ENCODE measurements at places on chromosomes 5 and 9.

DNA sequence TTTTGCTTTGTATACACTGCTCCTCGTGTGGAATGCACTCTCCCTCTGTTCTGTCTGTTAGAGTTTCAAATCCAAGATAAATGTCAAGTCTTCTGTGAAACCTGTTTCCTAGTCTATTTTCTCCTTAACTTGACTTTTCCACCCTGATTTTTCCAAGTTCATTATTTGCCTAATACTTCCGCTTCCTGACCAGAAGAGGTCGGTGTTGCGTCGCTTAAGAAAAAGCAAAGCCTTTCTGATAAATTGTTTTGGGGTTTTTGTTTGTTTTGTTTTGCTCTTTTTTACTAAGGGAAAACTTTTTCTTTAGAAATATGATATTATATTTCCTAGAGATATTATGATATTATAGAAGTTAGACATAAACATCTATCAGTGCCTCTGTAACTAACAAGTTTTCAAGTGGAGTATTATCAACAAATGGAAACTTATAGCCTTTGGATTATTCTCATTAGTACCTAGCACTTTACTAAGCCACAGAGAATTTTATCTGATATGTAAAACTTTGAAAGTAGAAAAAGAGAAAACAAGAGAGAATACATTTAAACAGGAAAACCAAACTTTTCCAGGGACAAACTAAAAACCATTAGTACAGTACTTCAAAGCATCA is 55.8 kb downstream of the PHAX start:
- peak; percentile 3 for DNase-seq

DNA sequence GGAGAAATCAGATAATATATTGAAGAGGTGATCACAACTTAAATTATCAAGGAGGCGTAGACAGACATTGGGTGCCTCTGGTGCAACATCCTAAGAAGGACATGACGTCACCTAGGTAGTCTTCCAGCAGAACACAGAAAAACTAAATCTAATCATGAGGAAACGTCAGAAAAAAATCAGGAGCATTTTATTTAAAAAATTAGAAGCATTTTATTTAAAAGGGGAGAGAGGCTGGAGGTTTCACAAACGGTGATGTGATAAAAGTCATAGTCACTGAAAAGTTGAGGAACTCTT is 254.6 kb downstream of the TMEM167A start:
- DNase-seq, result no peak

DNA sequence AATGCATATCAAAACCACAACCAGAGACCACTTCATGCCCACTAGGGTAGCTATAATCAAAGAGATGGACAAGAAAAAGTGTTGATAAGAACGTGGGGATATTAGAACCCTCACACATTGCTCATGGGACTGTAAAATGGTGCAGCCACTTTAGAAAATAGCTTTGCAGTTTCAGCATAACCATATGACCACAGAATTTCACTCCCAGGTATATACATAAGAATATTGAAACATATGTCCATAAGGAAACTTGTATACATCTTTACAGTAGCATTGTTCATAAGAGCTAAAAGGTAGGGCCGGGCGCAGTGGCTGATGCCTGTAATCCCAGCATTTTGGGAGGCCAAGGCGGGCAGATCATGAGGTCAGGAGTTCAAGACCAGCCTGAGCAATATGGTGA is 56.4 kb downstream of the S1PR3 start:
- no peak for DNase-seq

- no peak for DNase-seq
Observed at GRCh38 chr5:176583076-176583475, 26.9 kb downstream of the GPRIN1 start.

Data from CD4-positive, alpha-beta T cell treated with Interleukin-6 at 100 ng/mL for 8 hours (primary cell).